ENCODE measurements at places on chromosomes 11 and 22.
A peak's percentile ranks its signal among the peaks of the same experiment; 100 is the strongest.

- DNase-seq = no peak
Observed at GRCh38 chr11:76788661-76789442, 5.7 kb downstream of the TSKU start.

- DNase-seq = no peak
Observed at GRCh38 chr11:122478986-122479385, 176.5 kb upstream of the UBASH3B start.

GRCh38 chr22:24592058-24592850, 619 bp downstream of the LRRC75B start:
- DNase-seq = no peak

DNA sequence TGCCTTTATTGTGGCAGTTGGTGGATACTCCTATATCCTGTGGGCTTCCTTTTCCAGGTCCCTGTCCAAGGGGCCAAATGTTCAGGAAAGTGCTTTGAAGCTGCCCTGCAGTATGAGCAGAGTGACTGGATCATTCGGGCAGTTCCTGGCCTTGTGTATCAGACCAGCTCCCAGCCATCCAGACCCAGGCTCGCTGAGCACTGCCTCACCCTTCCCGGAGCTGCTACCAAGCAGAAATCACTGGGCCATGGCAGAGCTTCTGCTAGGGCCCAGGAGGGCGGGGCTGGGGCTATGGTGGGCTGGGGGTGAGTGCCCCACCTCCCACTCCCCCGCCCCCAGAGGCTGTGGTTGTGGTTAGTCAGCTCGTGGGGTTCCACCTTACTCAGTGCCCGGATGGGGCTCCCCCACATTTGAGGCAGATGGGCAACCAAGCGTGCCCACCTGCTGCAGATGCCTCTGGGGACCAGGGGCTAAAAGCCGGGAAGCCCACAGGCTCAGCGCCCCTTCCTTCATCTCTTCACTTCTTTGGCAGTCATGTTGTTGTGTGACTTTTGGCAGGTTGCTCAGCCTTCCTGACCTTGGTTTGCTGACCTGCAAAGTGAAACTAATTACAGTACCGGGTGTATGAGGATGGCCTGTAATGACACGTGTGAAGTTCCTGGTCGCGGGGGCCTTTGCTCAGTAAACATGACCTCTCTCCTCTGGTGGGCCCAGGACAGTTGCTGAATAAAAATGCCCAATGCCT, 2.1 kb upstream of the LRRC32 start:
- DNase-seq = no peak

GRCh38 chr22:36334821-36335603, 52.8 kb downstream of the MYH9 start:
- no peak for DNase-seq

DNA sequence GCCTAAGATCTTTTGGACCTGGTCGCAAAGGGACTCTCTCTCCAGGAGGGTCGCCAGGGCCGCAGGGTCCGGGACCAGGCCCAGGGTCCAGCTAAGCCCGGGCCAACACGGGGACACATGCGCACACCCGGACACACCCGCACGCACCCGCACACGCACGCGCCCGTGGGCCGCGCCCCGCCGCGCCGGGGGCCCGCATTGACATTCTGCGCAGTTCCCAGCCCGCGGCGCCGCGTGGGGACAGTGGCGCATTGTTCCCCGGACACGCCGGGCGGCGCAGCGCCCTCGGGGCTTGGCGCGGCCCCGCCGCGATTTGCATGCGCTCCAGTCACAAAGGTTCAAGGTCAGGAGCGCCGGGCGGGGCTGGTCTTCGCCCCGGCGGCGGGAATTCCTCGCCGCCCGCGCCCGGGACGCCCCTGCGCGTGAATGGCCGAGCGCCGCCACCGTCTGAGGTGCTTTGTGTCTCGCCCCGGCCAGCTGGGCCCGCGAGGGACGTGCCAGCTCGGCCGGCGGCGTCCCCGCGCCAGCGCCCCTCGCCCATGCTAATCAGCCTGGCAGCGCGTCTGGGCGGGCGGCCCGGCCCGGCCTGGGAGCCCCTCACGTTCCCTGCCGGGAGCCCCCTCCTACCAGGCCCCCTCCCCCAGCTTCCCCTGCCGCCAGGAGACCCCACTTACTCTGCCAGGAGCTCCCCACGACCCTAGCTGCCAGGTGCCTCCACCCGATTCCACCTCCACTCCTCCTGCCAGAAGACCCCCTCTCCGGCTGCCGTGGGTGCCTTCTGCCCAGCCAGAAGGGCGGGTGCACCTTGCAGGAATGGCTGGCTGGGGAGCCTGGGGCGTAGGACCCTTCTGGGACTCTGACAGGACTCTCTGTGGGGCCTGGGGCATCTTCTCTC, 50.5 kb upstream of the WNT7B start:
- DNase-seq = no peak

DNA sequence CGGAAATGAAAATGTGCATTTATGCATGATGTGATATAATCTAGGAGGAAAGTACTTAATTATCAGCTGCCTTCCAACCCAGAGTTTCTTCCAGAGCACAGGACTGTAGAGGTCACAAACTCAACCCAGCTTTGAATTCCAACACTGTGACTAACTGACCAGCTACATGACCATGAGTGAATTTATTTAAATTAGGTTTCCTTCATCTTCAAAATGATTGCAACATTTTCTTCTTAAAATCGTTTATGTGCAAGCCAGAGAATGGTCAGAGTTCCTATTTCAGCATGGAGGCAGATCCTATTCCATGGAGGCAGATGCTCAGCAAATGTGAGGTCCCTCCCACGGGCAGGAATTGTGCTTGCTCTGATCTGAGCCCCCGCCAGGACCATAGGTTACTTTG, 42.4 kb downstream of the OSBP start:
- DNase-seq = no peak

GRCh38 chr22:19181786-19182471, 3.4 kb upstream of the SLC25A1 start:
- DNase-seq = no peak

DNA sequence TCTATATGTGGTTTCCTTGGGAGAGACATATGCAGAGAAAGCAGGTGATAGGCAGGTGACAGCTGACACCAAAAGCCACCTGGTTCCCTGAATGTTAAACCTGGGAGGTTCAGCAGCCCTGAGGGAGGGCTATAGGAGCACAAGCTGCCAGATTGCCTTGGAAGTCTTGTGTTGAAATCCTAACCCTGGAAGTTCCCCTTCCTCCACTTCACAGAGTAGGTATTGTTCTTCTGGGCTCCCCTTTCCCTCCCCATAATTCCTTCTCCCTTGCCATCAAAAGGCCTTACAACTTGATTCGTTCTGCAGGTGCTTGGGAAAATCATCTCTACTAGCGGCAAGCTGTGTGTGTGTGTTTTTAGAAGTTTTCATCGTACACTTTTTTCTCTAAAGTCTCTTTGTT, 5.4 kb downstream of the LDLRAD3 start:
- DNase-seq = no peak

GRCh38 chr22:47063606-47064005, 301.2 kb downstream of the TBC1D22A start:
- no peak for DNase-seq

DNA sequence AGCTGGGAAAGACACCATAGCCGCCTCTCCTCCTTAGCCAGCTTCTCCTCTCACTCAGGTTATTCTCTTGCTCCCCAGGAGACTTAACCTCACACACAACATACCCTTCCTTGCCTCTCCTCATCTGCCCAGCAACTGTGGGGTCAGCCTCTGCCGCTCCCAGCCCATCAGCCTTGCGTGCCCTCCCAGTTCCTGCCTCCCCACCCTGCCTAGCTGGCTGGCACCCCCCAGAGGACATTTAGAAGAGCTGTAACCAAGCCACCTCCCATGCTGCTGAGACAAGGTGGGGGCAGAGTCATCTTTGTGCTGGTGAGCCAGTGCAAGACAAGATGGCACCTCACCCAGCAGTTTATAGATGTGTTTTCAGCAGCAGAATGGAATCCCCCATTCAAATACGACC, 38.2 kb downstream of the TOM1 start:
- no peak for DNase-seq

- DNase-seq = no peak
Observed at GRCh38 chr11:57214494-57214893, 22.6 kb downstream of the APLNR start.

GRCh38 chr11:111456859-111457730, 55.1 kb downstream of the BTG4 start:
- DNase-seq = no peak

GRCh38 chr11:44346983-44347382, 37.0 kb upstream of the ALX4 start:
- no peak for DNase-seq

- DNase-seq = peak; percentile 74
Observed at GRCh38 chr11:75204685-75205563, 35.6 kb upstream of the TPBGL start.

GRCh38 chr22:32200752-32201151, 4.1 kb downstream of the RFPL2 start:
- no peak for DNase-seq

DNA sequence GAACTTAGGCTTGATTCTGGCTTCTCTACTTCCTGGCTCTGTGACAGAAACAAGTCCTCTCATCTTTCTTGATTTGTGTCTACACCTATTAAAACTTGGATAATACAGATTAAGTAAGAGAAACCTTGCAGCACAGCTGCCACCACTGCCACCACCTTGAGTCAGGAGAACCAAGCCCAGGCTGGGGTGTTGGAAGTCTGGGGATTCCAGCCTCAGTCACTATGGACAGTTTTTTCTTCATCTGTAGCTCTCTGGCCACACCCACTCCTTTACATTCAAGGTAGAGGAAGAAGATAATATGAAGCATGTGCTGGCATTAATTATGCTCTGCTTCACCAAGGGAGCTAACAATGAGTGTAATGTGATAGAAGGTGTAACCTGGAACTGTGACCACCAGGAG, 75.7 kb downstream of the RELT start:
- no peak for DNase-seq

DNA sequence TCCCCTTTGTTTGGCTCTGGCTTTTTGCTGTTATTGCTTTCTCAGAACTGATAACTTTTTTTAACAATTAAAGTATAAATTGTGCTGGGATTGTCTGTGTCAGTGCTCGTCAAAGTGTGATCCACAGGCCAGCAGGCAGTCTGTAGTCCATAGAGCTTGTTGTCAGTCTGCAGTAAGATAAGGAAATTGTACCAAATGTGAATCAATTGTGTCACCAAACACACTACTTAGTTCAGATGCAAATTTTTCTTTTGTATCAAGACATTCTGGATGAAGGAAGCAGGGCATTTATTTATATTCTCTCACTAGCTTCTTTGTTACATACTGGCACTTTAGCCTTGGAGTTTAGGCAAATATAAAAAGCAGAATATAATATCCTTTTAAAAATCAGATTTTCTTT, 121.0 kb downstream of the WNT11 start:
- no peak for DNase-seq

DNA sequence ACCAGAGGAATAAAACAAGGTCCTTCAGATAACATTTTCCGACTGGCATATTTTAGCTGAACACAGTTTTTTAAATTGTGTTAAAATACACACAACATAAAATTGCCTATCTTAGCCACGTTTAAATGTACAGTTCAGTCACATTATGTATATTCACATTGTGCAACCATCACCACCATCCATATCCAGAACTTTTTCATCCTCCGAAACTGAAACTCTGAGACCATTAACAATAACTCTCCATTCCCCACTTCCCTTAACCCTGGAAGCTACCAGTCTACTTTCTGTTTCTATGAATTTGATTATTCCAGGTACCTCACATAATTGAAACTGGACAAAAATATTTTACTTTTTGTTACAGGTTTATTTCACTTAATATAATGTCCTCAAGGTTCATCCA, 213.3 kb downstream of the ETS1 start:
- DNase-seq = no peak

DNA sequence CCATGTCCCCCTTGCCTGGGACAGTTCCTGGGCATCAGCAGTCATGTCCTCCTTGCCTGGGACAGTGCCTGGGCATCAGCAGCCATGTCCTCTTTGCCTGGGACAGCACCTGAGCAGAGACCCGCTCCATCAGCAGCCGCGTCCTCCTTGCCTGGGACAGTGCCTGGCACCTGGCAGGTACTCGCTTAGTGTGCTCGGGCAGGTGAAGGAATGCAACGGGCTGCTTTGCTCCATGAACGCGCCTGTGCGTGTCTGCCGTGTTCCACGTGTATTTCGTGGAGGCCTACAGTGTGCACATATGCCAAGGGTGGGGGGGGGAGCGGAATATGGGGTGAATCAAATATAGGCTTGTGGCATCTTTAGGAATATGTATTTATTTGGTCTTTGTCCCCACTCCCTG, 1490.7 kb downstream of the TBC1D22A start:
- DNase-seq = no peak

GRCh38 chr22:21657360-21658032, 8.3 kb upstream of the PPIL2 start:
- DNase-seq = no peak

DNA sequence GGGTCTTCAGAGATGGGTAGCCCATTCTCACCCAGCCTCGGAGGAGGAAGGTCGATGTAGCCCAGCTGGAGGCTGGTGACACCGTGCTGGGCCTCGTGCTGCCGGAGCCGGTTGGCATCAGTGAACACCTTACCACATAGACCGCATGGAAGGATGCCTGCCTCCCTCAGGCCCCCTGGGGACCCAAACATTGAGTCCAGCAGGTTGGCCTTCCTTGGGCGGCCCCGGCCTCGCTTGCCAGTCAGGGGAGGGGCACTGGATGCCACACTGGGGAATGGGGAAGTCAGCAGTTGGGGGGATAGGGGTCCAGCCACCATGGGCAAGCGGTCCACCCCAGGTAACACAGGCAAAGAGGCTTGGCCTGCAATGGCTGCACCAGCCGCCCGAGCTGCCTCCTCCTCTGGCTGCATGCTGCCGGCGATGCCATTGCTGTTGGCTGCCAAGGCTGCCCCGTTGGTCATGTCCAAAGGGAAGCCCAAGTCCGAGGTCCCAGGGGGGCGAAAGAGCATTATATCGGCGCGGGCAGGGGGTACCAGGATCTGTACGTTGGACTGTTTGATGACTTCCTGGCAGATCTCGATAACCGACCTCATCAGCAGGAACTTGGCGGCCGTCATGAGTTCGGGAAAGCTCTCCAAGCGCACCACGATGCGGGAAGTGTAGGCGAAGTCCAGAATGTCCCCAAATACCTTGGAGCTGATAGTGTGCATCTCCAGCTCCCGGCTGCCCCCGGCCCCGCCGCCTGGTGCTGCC, 1.4 kb downstream of the PATZ1 start:
- peak; percentile 32 for DNase-seq

- DNase-seq = no peak
Observed at GRCh38 chr11:3710485-3711259, 39.5 kb upstream of the CHRNA10 start.
